Type B pancreatic cell (in vitro differentiated cells): ENCODE measurements at places on chromosomes 6 and 20.

- H3K27me3 ChIP-seq, result no peaks in the 10 kb centered on the region
- H3K36me3 ChIP-seq, result no peaks in the 10 kb centered on the region
- H3K4me3 ChIP-seq, result no peak overlapping the region
- no peak overlapping the region for H3K27ac ChIP-seq
- H3K4me1 ChIP-seq, result no peaks in the 10 kb centered on the region
Observed at GRCh38 chr6:128560966-128561365, 40.6 kb upstream of the PTPRK start.

DNA sequence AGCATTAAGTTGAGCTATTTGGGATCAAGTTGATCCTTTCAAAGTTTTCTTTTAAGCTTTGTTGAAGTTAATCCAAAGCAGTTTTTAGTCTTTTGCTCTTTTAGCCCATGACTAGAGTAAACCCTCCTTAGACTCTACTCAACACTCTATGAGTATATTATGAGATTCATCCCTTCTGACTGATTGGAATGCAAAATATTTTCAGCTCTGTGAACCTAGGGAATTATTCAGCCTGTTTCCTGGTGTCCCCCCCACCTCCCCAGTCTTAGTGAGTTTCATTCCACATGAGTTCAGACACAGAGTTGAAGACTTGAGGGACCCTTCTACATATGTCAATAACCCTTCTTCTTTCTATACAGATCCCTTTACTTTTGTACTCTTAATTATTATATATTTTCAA, 413.7 kb downstream of the RFPL4B start:
- no peaks in the 10 kb centered on the region for H3K4me1 ChIP-seq
- no peaks in the 10 kb centered on the region for H3K36me3 ChIP-seq
- no peak overlapping the region for H3K4me3 ChIP-seq
- no peak overlapping the region for H3K27ac ChIP-seq
- H3K27me3 ChIP-seq, result no peaks in the 10 kb centered on the region

- no peaks in the 10 kb centered on the region for H3K27me3 ChIP-seq
- no peak overlapping the region for H3K27ac ChIP-seq
- DNase-seq, result no peak
- H3K4me3 ChIP-seq, result no peak overlapping the region
Observed at GRCh38 chr6:134245041-134245440, 72.9 kb downstream of the SGK1 start.

GRCh38 chr6:6091608-6092002, 84.9 kb upstream of the NRN1 start:
- no peaks in the 10 kb centered on the region for H3K36me3 ChIP-seq
- H3K4me3 ChIP-seq, result no peak overlapping the region

DNA sequence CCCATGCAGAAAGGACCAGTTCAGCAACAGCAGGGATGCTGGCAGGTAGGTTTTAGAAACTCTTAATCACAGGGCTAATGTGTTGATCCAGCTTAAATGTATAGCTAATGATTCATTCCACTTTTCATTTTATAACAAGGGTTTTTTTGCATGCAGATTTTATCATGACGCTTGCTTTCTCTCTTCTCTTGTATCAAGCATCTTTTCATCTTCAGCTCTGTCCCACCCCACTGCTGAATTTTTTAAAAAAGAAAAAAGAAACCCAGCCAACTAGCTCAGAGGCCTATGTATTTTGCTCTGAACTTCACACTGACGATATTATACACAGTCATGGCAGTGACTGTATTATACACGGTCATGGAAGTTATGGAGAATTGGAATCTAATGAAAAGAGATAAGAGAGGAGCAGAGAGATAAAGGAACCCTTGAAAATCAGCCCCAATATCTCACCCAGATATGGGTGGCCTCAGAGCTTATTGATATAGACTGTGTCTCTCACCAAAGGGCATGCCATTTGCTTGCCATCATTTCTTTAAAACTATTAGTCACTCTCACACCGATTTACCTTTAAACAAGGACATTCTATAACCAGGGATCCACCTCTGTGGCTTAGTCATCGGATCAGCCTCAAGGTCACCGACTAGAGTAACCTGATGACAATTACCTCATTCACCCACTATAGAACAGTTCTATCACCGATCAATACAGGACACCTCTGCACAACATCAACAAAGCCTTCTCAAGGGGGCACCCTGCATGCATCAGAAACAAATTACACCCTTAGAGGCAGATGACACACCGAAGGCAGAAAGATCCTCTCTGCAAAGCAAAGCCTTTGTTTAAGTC, 222.0 kb downstream of the ATXN1 start:
- peaks cover 4% of the 10 kb centered on the region for H3K36me3 ChIP-seq
- H3K27me3 ChIP-seq, result no peaks in the 10 kb centered on the region
- H3K4me3 ChIP-seq, result no peak overlapping the region
- H3K27ac ChIP-seq, result no peak overlapping the region

GRCh38 chr20:5919626-5920544, 30.4 kb downstream of the TRMT6 start:
- no peak overlapping the region for H3K4me3 ChIP-seq
- no peak for DNase-seq
- no peaks in the 10 kb centered on the region for H3K36me3 ChIP-seq
- no peak overlapping the region for H3K27ac ChIP-seq

- no peaks in the 10 kb centered on the region for H3K36me3 ChIP-seq
- H3K4me3 ChIP-seq, result no peak overlapping the region
- H3K4me1 ChIP-seq, result peaks cover 24% of the 10 kb centered on the region
Observed at GRCh38 chr6:22670605-22671004, 101.2 kb downstream of the HDGFL1 start.

- no peak overlapping the region for H3K4me3 ChIP-seq
- peaks cover 24% of the 10 kb centered on the region for H3K27me3 ChIP-seq
- no peaks in the 10 kb centered on the region for H3K4me1 ChIP-seq
- H3K36me3 ChIP-seq, result no peaks in the 10 kb centered on the region
- no peak for DNase-seq
Observed at GRCh38 chr6:116883005-116883404, 6.0 kb downstream of the RFX6 start.

- no peaks in the 10 kb centered on the region for H3K4me1 ChIP-seq
- H3K4me3 ChIP-seq, result no peak overlapping the region
- no peak overlapping the region for H3K27ac ChIP-seq
- no peaks in the 10 kb centered on the region for H3K27me3 ChIP-seq
- peaks cover 3% of the 10 kb centered on the region for H3K36me3 ChIP-seq
Observed at GRCh38 chr6:134201716-134202115, 116.2 kb downstream of the SGK1 start.

- no peak overlapping the region for H3K27ac ChIP-seq
- H3K36me3 ChIP-seq, result no peaks in the 10 kb centered on the region
- no peak overlapping the region for H3K4me3 ChIP-seq
- peaks cover 12% of the 10 kb centered on the region for H3K4me1 ChIP-seq
- no peak for DNase-seq
Observed at GRCh38 chr20:5135363-5136012, 8.7 kb downstream of the CDS2 start.

DNA sequence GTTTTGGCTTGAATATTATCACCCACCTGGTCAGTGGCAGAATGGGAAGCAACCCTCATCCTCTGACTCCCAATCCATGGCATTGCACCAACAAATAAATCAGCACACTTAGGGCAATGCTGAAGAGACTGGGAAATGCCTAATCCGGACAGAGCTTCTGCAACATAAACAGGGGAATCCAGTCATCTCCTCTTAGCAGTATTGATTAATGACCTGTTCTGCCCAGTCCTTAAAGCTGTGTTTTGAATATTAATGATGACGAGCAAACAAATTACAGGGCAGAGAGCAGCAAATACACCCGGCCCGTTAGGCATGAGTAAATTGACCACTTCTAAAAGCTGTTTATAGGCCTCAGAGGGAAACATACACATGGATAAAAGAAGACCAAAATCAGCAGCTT, 77.0 kb upstream of the B3GAT2 start:
- DNase-seq, result no peak
- H3K4me1 ChIP-seq, result peaks cover 11% of the 10 kb centered on the region
- peaks cover 11% of the 10 kb centered on the region for H3K27me3 ChIP-seq
- no peaks in the 10 kb centered on the region for H3K36me3 ChIP-seq

- H3K4me1 ChIP-seq, result peaks cover 9% of the 10 kb centered on the region
- H3K27ac ChIP-seq, result peak overlapping the region; percentile 85
- no peak for DNase-seq
- no peaks in the 10 kb centered on the region for H3K36me3 ChIP-seq
Observed at GRCh38 chr20:4375881-4376280, 345.8 kb upstream of the PRND start.

DNA sequence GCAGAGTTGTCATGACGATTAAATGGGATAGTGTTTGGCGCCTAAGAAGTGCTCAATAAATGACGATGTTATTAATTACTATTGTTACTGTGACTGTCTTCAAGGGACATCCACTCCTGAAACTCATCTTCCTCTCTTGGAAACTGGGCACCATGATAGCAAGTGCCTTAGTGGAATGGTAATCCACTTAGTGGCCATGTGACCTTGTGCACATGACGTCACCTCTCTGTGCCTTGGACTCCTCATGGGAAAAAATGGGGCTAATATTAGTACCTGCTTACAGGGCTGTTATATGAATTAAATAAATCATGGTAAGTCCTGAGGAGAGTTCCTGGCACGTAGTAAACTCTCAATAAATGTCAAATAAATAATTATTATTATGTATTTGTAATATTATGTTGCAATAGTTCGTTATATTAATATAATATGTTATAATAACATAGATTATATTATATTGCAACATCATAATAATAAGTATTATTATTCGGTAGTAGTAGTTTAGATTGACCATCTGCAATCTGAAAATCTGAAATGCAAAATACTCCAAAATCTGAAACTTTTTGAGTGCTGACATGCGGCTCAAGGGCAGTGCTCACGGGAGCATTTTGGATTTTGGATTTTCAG, 40.9 kb downstream of the EYA2 start:
- no peak for DNase-seq
- H3K4me3 ChIP-seq, result no peak overlapping the region
- H3K4me1 ChIP-seq, result peaks cover 13% of the 10 kb centered on the region
- no peaks in the 10 kb centered on the region for H3K36me3 ChIP-seq
- no peak overlapping the region for H3K27ac ChIP-seq

DNA sequence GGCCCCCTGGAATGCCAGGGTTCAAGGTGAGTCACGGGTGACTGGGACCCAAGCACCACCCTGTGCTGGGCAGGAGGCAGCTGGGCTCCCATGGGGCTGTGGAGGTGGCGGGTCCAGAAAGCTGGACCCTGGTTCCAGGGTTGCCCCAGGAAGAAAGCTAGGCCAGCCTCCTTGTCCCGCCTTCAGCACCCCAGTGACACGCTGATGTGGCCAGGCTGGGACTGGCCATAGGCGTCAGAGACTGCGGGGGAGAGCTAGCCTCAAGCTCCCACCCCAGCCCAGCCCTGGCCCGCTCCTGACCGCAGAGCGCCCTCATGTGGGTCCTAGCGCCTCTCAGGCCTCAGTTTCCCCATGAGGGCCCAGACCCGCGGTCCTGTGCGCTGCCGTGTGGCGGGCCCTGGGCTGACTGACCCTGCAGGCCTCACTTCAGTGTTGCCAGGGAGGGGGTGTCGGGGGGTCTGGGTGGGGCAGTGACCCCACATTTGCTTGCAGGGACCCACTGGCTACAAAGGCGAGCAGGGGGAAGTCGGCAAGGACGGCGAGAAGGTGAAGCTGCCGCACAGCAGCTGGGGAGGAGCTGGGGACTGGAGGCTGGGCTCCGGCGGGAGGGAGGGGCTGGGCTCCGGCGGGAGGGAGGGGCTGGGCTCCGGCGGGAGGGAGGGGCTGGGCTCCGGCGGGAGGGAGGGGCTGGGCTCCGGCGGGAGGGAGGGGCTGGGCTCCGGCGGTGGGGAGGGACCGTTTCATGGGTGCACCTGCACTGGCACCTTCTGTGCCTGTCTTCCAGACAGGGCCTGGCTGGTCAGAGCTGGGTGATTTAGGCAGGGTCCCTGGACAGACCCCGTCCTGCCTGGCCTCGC, 7.9 kb downstream of the COL9A3 start:
- H3K4me1 ChIP-seq, result peaks cover 5% of the 10 kb centered on the region
- no peak overlapping the region for H3K4me3 ChIP-seq
- no peaks in the 10 kb centered on the region for H3K36me3 ChIP-seq

DNA sequence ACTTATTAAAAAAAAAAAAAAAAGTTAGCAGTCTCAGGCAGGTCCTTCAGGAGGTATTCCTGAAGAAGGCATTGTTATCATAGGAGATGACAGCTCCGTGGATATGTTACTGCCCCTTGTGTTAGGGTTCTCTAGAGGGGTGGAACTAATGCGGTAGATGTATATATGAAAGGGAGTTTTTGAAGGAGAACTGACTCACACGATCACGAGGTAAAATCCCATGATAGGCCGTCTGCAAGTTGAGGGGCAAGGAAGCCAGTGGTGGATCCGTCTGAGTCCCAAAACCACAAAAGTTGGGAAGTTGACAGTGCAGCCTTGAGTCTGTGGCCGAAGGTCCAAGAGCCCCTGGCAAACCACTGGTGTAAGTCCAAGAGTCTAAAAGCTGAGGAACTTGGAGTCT, 103.4 kb downstream of the TULP4 start:
- no peak overlapping the region for H3K4me3 ChIP-seq
- no peaks in the 10 kb centered on the region for H3K27me3 ChIP-seq
- H3K27ac ChIP-seq, result no peak overlapping the region

DNA sequence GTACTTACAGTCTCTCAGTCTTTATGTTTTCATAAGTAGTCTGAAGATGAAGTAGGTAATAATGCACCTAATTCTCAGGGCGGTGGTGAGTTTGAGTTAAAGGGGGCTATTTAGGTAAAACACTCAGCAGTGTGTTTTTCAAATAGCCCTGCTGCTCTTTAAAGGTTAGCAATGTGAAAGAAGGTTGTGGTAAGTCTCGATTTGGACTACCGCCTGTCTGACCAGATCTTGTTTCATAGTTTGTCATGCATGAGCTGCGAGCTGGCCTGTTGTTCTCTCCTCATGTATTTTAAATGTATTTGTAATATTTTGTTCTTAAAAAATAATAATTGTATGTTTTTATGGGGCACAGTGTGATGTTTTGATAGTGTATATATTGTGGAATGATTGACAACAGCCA, 340.2 kb downstream of the DHX35 start:
- peaks cover 3% of the 10 kb centered on the region for H3K4me1 ChIP-seq
- peaks cover 9% of the 10 kb centered on the region for H3K27me3 ChIP-seq
- H3K36me3 ChIP-seq, result no peaks in the 10 kb centered on the region
- no peak for DNase-seq

- H3K27me3 ChIP-seq, result no peaks in the 10 kb centered on the region
- no peak overlapping the region for H3K4me3 ChIP-seq
- H3K36me3 ChIP-seq, result peaks cover 12% of the 10 kb centered on the region
- no peak overlapping the region for H3K27ac ChIP-seq
- no peak for DNase-seq
Observed at GRCh38 chr6:33692760-33693158, 18.7 kb downstream of the UQCC2 start.

- H3K27me3 ChIP-seq, result peaks cover 11% of the 10 kb centered on the region
- H3K4me1 ChIP-seq, result peaks cover 15% of the 10 kb centered on the region
- no peak for DNase-seq
- H3K36me3 ChIP-seq, result no peaks in the 10 kb centered on the region
- no peak overlapping the region for H3K27ac ChIP-seq
- no peak overlapping the region for H3K4me3 ChIP-seq
Observed at GRCh38 chr20:61791995-61792394, 273.7 kb downstream of the TAF4 start.

DNA sequence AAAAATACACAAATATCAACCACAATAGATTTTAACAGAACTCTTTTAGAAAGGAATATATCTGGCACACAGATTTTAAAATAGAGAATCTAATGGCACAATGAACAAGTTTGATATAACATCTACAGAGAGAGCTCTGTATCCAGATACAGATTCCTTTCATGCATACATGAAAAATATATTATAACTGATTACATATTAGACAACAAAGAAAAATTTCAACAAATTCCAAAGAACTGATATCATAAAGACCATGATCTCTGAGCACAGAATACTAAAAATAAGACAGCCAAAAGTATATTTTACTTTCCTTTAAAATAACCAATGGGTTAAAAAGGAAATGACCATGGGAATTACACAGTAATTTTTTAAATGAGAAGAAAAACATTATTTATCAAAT, 74.1 kb upstream of the MAP7 start:
- H3K27me3 ChIP-seq, result no peaks in the 10 kb centered on the region
- no peak for DNase-seq
- H3K27ac ChIP-seq, result no peak overlapping the region
- peaks cover 5% of the 10 kb centered on the region for H3K36me3 ChIP-seq
